Daoy (cell line): ENCODE measurements at places on chromosomes 6 and 20. TPM values are rescaled to one million over a fixed set of nuclear protein-coding genes. Genes with fewer than 3 reads are reported as not detected.

DLL1 gene
- total RNA-seq = 2.8 and 4.6 TPM in 2 replicates

MAD2L1BP gene
- total RNA-seq = 24.1 and 59.5 TPM in 2 replicates

LY6G6C gene
- total RNA-seq = not detected in 2 replicates

MACROD2 gene
- total RNA-seq = 0.51 and 0.86 TPM in 2 replicates

VGLL2 gene
- not detected in 2 replicates for total RNA-seq

ZSCAN23 gene
- 3.4 and 8.4 TPM in 2 replicates for total RNA-seq

SLC24A3 gene
- 0.06 TPM in 1 of 2 replicates, not detected in the other for total RNA-seq

FAM209B gene
- not detected in 2 replicates for total RNA-seq

LAMA4 gene
- total RNA-seq = 66.6 and 76.5 TPM in 2 replicates

ECT2L gene
- not detected in 2 replicates for total RNA-seq

DNA sequence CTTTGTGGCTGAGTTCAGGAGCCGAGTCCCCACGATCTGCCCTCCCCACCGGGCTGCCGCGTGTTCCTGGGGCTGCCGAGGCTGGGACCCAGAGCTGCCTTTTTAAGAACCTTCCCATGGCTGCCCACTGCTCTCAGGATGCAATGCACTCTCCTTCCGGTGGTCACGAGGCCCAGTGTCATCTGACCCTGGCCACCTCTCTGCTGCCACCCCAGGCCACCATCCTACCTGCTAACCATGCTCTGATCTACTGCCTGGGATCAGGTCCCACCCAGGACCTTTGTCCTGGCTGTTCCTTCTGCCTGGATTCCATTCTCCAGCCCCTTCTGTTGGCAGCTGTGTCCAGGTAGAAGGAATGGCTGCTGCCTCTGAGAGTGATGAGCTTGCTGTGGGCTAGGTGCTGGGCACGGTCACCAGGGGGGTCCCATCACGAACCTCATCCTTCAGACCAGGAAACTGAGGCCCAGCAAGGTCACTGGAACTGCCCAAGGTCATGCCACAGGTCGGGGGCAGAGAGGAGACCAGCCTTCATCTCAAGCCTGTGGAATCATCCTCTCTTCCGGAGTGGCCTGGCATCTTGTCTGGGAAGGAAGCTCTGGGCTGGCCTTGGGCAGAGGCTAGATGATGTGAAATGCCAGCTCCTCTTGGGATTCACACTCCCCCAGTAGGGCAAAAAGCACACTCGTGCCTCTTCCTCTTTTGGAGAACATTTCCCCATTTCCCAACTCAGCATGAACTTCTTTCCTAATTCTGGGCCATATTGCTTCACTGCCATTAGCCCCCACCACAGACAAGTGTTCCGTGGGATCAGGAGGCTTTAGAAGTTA, 20.5 kb downstream of the PCK1 start:
- DNase-seq = no peak

GRCh38 chr6:129276986-129277385, 394.0 kb downstream of the LAMA2 start:
- no peak for DNase-seq

DNA sequence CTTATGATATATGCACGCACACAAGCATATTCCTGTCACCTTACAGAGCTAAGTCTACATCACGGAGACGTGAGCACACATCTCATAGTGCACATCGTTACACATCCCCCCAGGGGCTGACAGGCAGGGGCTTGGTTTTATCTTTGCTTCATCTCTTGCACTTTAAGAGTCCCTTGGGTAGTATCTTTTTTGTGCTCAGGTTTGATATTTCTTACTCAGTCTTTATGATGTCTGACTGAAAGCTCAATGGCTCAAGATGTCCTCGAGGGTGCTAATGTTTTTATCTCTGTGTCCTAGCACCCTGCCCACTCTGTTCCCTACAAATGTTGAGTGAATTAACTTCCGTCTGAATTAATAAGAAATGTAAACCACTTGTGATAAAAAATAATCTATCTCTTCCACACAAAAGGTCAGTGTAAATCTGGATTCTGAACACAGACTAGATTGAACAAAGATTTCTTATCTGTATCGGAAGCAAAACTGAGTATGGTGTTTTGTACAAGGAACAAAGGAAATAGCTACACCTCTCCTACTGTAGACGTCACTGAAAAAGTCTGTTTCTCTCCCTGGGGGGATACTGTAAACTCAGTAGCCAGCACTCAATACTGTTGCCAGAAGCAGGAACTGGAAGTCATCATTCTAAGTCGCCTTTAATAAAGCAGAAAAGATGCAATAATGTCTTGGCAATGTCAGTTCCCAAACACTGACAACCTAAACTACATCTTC, 195.1 kb downstream of the PRKN start:
- no peak for DNase-seq

- no peak for DNase-seq
Observed at GRCh38 chr6:75124983-75125382, 80.9 kb downstream of the COL12A1 start.

- DNase-seq = no peak
Observed at GRCh38 chr6:54254886-54255285, 53.4 kb upstream of the TINAG start.

DNA sequence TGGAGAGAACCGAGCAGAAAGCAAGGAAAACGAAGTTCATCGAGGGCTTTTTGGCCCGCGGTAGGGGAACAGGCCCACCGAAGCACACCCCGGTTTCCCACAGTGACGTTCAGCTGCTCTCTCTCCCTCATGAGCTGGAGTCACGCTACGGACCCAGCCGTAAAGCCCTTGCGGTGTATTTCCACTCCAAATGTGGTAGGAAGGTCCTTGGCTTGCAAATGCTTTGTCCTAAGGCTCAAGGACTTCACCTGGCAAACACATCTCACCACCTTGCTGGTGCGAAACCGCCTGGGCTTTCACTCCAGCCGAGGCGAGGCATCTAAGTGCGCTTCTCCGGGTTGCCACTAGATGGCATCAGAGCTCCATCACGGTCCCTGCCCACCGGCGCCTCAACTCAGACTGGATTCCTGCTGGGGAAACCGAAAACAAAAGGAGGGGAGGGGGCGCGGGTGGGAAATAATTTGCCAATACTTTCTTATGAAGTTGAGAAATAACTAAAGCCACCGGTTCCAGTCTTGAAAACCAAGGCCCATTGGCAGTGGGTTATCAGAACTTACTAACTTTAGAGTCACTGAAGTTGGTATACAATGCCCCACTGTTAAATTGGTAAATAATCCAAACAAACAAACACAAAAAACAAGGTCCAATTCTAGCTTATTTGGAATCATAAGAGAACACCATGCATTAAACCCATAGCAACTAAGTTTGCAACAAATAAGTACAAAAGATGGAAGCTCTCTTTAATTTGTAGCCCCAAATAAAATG, 13.4 kb upstream of the FOXC1 start:
- peak; percentile 66 for DNase-seq

GRCh38 chr6:41318261-41318653, 17.2 kb upstream of the NCR2 start:
- no peak for DNase-seq

GRCh38 chr6:152272486-152272885, 364.7 kb downstream of the SYNE1 start:
- no peak for DNase-seq

GRCh38 chr20:11564491-11564890, 353.2 kb upstream of the BTBD3 start:
- DNase-seq = no peak

DNA sequence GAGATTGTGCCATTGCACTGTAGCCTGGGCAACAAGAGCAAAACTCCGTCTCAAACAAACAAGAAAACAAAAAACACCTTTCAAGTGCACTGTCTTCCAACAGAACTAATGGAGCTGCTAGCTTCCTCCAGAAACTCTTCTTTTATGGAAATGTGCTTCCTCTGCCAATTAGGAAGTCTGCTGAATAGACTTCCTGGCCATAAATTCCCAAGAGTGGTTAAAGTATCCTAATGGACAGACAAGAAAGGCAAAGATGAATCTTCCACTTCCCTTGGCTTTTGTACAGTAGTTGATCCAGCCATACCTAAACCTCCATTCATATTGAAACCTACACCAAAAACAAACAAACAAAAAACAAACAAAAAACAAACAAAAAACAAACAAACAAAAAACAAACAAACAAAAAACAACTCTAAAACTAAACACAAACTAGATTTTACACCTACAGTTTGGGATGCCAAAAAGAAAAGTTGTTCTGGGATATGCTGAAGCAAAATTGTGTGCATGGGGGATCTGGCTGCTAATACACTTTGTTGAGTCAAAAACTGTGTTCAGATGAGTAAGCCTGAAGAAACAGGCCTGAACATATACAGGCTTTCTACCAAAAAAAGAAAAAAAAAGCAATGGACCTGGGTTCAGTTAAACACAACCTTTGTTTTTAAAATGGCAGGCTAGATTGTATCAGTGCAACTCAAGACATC, 59.8 kb upstream of the CARMIL1 start:
- DNase-seq = no peak

- peak; percentile 87 for DNase-seq
Observed at GRCh38 chr6:156948807-156949206, 171.6 kb downstream of the ARID1B start.

- peak; percentile 94 for DNase-seq
Observed at GRCh38 chr6:128508588-128509296, 11.7 kb downstream of the PTPRK start.

- no peak for DNase-seq
Observed at GRCh38 chr6:2266031-2266795, 20.8 kb upstream of the GMDS start.

DNA sequence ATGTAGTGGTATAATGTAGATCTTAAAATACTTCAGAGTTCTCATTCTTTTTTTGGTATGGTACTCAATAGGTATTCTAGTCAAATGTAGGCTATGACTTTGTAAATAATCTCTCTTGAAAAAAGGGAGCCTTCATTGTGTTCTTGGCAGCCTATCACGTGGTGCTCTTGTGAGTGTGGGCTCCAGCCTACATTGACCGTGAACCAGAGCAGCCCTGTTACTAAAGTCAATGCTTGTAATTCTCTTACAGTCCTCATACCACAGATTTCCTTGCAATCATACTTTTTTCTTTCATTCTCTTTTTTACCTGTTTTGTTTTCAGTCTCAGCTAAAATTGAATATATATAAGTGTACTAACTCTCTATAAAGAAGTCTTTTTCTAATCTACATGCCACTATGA, 31.1 kb downstream of the ARID1B start:
- DNase-seq = no peak

DNA sequence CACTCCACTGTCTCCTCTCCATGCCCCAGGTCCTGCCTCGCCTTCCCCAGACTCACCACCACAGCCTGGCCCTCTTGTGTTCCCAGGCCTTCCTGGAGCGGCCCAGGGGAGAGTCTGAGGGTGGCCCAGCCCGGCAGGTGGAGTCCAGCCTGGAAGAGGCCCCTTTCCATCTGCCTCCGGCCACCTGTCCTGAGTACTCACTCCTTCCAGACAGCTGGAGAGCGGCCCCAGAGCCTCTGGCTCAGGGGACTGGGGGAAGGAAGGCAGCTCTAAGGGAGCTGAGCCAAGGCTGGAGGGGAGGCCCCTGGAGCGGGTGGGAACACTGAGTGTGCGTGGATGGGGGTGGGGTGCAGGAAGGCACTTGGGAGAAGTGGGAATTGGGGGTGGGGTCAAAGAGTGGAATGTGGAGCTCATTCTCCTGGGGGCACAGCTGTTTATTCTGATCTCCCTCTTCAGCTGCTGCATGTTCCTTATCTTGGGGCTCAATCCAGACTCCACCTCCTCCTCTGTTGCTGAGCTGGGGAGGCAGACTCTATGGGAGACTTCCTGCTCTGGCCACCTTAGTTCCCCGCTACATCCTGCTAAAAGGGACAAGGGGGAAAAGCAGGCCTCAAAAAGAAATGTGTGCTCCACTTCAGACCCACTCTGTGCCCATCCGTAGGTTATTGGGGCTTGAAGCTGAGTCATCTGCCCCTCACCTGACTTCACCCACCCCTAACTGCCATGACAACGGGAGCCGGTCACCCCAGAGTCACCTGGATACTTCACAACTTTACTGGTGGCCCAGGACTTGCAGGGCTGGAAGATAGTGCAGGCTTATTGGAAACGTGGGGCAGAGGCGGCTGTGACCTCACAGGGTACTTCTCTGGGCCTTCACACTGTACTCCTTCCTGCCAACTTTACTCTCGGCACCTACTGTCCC, 19.5 kb upstream of the TAF8 start:
- no peak for DNase-seq

DNA sequence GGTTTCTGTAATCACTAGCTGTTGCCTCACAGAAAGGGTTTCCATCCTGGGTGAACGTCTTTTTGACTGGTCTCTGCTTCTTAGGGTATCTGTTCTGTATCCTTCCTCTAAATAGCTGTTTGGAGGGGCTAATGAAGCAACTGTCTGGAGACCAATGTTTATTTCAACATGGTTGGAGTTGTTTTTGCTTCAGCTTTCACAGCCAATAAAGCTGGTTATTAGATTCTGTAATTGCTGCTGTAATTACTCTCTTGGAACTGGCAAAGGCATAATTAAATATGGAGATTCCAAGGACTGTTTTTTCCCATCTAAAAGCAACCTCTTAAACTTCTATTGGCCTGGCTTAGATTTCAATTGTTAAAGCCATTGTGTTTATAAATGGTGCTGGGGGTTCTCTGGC, 31.9 kb downstream of the CHMP4B start:
- no peak for DNase-seq

DNA sequence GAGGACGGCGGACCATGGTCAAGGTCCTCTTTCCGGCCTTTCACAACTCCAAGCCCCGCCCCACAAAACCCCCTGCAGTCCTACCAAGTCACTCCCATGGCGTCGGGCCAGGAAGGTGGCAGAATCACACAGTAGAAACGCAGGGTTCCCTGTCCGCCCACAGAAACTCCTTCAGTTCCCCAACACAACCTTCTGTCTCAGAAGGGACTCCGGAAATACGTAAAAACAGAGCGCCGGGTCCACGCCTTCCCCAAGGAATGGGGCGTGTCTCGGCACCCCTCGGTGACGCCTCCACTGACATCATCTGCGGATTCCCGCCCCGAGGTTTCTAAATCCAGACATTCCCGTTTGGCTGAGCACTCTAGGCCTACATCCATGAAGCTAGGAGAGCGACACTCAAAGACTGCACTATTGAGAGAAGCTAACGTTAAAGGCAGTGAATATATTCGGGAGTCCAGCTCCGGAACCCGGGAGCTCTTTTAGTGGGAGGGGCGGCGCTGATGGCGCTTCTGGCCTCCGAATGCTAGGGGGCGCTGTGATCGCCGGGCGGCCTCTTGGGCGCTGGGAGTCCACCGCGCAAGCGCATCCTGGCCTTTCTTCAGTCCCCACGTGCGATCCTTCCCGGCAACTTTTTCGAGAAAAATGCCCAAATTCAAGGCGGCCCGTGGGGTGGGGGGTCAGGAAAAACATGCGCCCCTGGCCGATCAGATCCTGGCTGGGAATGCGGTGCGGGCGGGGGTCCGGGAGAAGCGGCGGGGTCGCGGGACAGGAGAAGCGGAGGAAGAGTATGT, at the start of the genes BYSL and MED20:
BYSL (plus strand) TSS at position 579 of the 791 bp plus-strand sequence; CDS start at position 643, 64 bp downstream.
MED20 (minus strand) TSS at position 219 of the 791 bp plus-strand sequence; CDS start at position 98, 121 bp downstream.
- peak; percentile 98 for DNase-seq

- DNase-seq = no peak
Observed at GRCh38 chr20:31497838-31498540, 16.3 kb upstream of the HM13 start.

GRCh38 chr20:47926731-47927130, 141.4 kb upstream of the SULF2 start:
- DNase-seq = no peak

DNA sequence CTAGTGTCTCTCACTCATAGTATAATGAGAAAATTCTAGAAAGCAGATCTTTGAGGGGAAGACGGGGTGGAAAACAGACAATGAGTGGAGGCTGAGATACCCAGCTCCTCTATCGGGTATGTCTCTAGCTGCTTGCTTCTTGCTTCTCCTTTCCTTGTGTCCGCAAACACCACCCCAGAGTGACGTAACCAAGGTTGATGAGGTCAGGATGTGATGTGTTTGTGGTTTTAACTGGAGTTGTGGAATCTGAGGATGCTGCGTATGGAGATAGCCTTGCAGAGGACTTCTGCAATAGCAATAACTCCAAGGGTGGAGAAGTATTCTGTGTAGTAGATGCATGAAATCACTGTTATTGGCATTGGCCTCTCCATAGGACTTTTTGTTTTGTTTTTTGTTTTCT, 132.7 kb upstream of the IFNGR1 start:
- DNase-seq = no peak
